ENCODE measurements at places on chromosomes 2 and 18.

DNA sequence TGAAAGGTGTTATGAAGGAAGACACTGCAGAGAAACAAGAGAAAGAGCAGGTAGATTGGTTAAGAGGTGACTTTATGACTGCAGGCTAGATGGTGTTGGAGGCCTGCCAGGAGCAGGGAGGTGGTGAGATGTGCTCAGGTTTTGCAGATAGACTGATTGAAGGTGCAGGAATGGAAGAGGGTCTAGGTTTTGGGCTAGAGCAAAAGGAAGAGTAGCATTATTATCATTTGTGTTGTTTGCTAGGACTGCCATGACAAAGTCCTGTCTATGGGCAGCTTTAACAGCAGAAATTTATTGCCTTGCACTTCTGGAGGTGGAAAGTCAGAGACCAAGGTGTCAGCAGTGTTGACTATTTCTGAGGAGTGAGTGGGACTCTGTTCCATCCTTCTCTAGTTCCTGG is 172.9 kb upstream of the SOX11 start:
- no peak for DNase-seq

GRCh38 chr2:47654790-47655562 is 128.0 kb upstream of the MSH6 start:
- no peak for DNase-seq

DNA sequence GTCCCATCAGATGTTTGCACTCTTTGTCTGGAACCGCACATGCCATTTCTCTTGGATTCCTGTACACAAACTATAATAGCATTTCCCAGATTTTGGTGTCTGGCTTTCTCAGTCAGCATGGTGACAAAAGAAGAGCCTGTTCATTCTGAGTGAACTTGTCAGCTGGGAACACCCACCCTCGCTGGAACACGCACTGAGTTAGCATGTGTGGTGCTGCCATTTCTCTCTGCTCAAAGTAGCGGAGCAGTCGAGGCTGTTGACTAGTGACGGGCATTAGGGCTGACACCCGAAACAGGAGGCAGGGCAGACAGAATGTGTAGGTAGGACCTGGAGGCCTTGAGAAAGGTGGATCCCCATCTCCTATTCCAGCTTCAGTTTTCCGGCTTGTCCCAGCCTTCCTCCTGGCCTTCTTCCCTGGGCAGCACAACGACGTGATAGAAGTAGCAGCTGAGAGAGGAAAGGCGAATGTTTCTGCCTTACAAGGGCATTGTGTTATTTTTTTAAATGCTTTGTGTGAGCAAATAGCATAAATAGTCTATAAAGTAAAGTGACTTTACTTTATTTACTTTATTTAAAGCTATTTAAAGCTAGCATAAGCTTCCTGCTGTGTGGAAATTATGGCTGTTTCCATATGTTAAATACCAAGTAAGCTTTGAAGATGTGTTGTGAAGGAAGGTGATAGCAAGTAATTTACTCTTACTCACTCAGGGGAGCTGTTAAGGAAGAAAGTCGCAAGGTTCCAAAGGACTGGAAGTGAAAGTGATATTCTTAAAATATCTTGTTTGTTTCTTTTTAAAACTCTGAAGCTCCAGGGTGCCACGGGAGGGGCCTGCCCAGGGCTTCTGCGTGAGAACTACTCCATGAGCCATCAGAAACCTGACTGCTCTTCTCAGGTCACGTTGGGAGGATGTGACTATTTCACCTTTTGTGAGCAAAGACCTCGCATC is 272.6 kb downstream of the NEDD4L start:
- no peak for DNase-seq

DNA sequence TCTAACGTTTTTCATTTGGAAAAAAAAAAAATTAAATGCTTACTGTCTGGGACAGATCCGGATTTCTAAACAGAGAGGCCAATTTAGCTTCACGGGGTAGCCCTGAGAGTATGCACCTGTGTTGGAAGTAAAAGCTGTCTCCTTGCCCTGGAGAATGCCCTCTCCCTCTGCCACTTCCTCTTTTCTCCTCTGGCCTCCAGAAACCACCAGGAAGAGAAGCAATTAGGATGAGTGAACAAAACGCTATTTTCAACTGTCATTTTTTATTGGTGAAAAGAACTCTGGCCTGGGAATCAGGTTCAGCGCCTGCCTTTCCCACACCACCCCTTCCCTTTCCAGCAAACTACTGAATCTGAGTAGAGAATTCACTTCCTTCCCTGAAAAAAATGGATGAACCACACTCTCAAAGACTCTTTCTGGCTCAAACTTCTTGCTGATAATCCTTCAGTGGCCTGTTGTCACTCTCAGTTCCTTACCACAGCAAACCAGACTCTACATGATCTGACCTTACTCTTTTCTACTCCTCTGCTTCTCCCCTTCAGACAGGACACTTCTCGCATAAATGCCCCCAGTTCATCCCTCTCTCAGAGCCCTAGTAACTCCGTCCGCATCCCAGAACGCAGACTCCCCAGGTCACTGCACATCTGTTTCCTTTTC is 29.8 kb downstream of the KLF7 start:
- no peak for DNase-seq

DNA sequence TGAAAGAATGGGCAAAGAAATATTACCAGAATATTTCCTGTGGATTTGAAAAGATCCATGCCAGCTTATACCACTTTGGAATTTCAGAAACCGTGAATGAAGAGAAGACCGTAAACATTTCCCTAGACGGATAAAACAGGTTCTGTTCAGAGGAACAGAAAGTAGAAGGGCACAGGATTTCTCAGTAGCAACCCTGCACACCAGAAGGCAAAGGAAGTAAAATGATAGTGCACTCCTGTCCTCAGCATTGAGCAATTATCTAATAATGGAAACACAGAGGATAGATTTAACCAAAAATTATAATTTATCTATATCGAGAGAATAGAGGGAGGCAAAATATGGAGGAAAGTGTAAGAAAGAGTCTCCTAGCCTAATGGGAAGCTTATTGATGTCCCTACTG is 87.0 kb upstream of the ITGA6 start:
- no peak for DNase-seq

DNA sequence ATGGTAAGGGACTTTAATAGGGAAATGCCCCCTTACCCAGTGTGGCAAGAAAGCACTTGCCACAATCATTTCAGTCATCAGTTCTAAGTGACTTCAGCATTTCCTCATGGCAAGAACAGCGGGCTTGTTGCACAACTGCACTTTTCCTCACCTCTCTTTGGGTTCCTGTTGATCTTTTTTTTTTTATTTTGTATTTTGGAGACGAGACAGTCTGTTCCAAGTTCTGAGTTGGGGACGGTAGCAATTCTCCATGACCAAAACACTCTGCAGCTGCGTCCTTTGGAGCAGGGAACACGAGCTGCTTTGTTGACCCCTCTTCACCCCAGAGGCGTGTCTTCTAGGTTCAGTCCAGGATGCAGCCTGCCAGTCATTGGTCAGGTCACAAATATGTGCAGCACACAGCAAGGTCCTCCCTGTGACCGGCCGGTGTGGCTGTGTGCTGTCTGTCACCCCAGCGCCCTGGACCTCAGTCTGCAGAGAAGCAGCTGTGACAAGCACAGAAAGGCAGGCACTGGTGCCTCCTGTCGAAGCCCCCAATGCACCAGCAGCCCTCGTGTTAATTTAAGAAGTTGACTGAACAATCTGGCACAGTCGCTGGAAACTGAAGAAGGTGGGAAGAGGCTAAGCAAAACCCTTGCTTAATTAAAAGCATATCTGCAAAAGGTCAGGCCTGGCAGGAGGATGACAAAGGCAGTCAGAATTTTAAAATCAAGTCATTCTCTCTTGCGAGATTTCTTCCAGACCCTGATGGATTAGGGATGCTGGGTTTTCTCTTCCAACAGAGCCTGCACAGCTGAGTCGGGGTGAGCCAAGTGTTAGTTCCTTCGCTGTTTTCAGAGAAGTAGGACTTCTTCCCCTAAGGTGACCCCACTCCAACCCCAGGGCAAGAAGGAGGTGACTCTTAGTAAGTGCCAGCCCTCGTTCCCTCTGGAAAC is 96.7 kb upstream of the COPS8 start:
- no peak for DNase-seq

- DNase-seq, result no peak
Measured at GRCh38 chr2:238459081-238459629, 32.4 kb downstream of the ASB1 start.

- DNase-seq, result no peak
Measured at GRCh38 chr18:525036-525797, 24.7 kb upstream of the COLEC12 start.

DNA sequence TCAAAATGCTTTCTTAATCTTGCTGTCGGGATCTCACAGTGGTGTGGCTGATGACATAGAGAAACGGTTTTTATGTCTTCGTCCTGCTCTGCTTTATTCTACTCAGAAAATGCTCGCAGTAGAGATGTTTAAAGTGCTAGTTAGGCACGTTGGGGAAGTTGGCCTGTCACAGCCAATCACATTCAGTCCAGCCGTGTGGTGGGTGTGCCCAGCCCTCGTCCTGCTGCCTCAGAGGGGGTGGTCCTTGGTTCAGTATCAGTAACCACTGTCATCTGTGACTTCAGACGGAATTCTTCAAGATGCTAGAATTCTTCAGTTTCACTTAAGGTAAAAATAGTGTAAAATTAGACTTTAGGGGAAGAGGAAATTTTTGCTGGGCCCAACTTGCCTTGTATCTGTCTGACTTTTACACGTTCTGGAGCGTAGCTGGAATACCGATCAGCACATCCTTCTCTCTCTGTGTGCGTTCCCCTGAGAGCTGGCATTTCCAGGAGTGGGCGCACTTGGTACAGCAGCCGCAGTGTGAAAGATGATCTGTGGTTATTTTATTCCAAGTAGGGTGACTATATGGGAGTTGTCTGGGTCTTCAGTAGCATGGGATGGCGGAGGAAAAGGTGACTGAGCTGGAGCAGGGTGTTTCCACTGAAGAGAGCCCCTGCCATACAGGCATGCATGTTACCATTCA is 18.5 kb downstream of the TRAF3IP1 start:
- DNase-seq, result no peak

GRCh38 chr2:54834721-54835120 is 111.3 kb downstream of the EML6 start:
- no peak for DNase-seq

DNA sequence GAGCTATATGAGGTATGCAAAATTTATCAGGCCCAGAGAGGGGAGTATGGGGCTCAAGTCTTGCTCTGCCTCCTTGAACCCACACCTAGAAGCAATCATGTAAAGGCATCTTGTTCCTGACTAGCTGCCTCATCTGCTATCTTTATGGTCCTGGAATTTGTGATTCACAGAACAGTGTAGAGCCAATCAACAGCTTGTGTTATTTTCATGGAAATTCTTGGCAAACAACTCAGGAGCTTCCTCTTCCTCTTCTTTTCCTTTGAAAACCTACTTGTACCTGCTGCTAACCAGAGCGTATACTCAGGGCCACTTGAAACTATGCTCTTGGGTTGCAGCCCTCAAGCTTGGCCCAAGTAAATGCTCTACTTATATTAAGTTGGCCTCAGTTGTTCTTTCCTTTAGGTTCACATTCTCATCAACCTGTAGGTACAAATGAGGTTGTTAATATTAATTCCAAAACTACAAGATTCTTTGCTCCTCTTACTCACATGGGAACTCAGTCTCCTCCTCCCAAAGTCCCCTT is 3.5 kb upstream of the NOSTRIN start:
- no peak for DNase-seq

- no peak for DNase-seq
Measured at GRCh38 chr2:127873707-127874303, 12.0 kb downstream of the AMMECR1L start.

DNA sequence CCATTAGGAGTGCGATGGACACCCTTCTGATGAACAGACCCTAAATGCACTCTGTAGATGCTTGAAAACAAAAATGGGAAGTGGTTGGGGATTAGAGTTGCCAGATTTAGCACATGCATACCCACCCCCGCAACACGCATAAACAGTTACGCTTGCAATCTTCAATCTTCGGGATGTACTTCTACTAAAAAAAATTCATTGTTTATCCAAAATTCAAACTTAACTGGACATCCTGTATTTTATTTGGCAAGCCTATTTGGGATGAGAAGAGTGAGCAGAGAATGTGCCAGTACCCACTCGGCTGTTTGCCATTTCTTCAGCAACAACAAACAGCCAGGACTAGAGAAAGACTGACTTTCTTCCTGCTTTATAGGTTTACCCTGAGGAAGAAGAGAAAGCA is 18.4 kb downstream of the KIAA2012 start:
- no peak for DNase-seq

- DNase-seq, result no peak
Measured at GRCh38 chr2:176370467-176371171, 101.4 kb downstream of the MTX2 start.

DNA sequence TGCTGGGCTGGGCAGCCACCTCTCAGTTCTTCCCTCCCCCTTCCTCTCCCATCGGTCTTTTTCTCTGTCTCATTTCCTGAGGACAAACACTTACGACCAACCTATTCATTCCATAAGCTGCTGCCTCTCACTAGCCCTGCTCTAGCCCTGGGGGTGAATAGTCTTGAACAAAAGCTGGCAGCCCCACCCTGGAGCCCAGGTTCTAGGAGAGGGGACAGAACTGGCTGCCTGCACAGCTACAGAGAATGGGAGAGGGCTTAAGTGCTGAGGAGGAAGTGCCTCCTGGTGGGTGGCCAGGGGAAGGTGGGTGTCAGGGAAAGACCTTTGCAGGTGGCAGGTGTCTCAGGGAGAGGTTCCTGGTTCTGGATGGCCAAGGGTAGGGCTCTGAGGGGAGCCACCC is 22.8 kb downstream of the ANO7 start:
- DNase-seq, result no peak

DNA sequence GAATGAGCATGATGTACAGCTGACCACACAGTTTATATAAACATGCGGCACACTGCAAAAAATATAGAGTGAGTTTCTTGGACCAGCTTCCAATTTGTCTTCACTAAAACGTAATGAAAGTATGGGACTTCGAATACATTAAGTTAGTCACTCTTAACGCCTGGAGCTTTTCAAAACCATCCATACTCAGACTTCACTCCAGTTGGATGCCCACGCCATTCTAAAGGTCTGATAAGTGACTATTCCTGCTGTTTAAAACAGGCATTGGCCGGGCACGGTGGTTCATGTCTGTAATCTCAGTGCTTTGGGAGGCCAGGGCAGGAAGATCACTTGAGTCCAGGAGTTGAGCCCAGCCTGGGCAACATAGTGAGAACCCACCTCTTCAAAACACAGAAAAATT is 84.6 kb downstream of the MYL12B start:
- no peak for DNase-seq

- DNase-seq, result no peak
Measured at GRCh38 chr2:122433123-122433754, 677.8 kb downstream of the TSN start.

GRCh38 chr2:191927991-191928390 is 81.1 kb upstream of the CAVIN2 start:
- no peak for DNase-seq

GRCh38 chr2:68379184-68379708 is 14.2 kb downstream of the PLEK start:
- DNase-seq, result no peak

DNA sequence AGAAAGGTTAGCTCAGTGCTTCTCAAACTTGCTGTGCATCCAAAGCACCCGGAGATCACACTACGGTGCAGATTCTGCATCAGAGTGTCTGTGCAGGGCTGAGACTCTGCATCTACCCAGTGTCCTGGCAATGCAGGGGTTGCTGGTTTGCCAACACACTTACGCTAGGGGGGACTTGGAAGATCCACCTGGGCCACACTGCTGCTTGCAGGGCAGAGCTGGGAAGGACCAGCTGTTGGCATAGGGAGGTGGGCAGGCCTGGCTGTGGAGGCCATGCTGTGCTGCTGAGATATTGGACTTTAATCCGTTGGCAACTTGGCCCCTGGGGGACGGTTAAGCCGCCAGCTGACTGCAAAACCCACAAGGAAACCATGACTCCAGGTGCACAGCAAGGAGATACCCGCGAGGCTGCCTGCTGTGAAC is 397.6 kb upstream of the HS6ST1 start:
- DNase-seq, result peak; percentile 21
